ENCODE measurements at places on chromosomes 16 and 17.

DNA sequence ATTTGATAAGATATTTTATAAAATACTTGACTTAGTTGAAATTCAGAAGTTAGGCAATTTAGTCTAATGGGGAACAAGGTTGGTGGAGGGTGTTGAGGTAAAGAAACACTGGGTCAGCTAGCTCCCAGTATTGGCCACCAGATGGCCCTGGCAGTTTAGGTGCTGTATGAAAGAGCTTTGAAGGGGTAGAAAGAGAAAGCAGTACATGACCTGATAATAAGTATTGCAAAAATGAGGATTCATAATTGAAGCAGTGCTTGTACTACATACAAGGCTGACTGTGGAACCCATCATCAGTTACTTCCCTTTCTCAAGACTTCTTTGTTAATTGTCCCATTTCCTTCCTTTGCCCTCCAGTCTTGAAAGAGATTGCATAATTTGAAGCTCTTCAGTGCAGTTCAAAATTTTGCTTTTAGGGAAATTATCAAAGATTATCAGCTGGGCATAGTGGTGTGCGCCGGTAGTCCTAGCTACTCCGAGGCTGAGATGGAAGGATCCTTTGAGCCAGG is 29.4 kb downstream of the TANC2 start:
- H3K36me3 ChIP-seq: no peaks in the 10 kb centered on the region
- no peak overlapping the region for H3K4me3 ChIP-seq
- H3K27ac ChIP-seq: no peak overlapping the region
- DNase-seq: no peak
- peaks cover 10% of the 10 kb centered on the region for H3K4me1 ChIP-seq
- no peaks in the 10 kb centered on the region for H3K27me3 ChIP-seq

- no peak for DNase-seq
- H3K27ac ChIP-seq: peak overlapping the region; percentile 67
- no peak overlapping the region for H3K4me3 ChIP-seq
- H3K4me1 ChIP-seq: no peaks in the 10 kb centered on the region
- no peaks in the 10 kb centered on the region for H3K27me3 ChIP-seq
These were observed 40.8 kb upstream of the VPS4A start for GRCh38 chr16:69270395-69270794.

DNA sequence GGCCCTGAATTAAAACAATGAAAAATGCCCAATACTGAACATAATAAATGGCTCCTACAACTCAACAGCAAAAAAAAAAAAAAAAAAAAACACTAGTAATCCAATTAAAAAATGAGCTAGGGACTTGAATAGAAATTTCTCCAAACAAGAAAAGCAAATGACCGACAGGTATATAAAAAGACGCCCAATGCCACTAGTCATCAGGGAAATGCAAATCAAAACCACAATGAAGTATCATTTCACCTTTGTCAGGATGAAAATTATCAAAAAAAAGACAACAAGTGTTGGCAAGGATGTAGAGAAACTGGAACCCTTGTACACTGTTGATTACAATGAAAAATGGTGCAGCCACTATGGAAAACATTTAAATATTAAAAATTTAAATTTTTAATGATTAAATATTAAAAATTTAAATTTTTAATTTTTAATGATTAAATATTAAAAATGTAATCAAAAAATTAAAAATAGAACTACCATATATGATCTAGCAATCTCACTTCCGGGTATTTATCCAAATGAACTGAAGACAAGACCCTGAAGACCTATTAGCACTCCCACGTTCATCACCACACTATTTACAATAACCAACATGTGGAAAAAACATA is 28.1 kb downstream of the BBS2 start:
- H3K27me3 ChIP-seq: no peaks in the 10 kb centered on the region
- H3K36me3 ChIP-seq: peaks cover 31% of the 10 kb centered on the region
- H3K27ac ChIP-seq: peak overlapping the region; percentile 4
- H3K4me1 ChIP-seq: peaks cover 5% of the 10 kb centered on the region
- no peak overlapping the region for H3K4me3 ChIP-seq

GRCh38 chr17:81251709-81252301 is 12.7 kb downstream of the NDUFAF8 start:
- H3K36me3 ChIP-seq: peaks cover 36% of the 10 kb centered on the region
- H3K27ac ChIP-seq: peak overlapping the region; percentile 83
- peaks cover 14% of the 10 kb centered on the region for H3K4me1 ChIP-seq

- no peak overlapping the region for H3K4me3 ChIP-seq
- no peak for DNase-seq
- peaks cover 9% of the 10 kb centered on the region for H3K36me3 ChIP-seq
- no peak overlapping the region for H3K27ac ChIP-seq
- H3K27me3 ChIP-seq: no peaks in the 10 kb centered on the region
These were observed 183.0 kb downstream of the PHKB start for GRCh38 chr16:47644166-47644565.

- no peak overlapping the region for H3K4me3 ChIP-seq
- no peak for DNase-seq
- H3K36me3 ChIP-seq: peaks cover 55% of the 10 kb centered on the region
- H3K4me1 ChIP-seq: peaks cover 10% of the 10 kb centered on the region
- no peak overlapping the region for H3K27ac ChIP-seq
These were observed 22.5 kb downstream of the VPS53 start for GRCh38 chr17:692116-692515.

- H3K4me3 ChIP-seq: no peak overlapping the region
- H3K27me3 ChIP-seq: no peaks in the 10 kb centered on the region
- no peaks in the 10 kb centered on the region for H3K36me3 ChIP-seq
- H3K4me1 ChIP-seq: no peaks in the 10 kb centered on the region
- DNase-seq: no peak
- no peak overlapping the region for H3K27ac ChIP-seq
These were observed 126.5 kb downstream of the WWOX start for GRCh38 chr16:78225919-78226318.

DNA sequence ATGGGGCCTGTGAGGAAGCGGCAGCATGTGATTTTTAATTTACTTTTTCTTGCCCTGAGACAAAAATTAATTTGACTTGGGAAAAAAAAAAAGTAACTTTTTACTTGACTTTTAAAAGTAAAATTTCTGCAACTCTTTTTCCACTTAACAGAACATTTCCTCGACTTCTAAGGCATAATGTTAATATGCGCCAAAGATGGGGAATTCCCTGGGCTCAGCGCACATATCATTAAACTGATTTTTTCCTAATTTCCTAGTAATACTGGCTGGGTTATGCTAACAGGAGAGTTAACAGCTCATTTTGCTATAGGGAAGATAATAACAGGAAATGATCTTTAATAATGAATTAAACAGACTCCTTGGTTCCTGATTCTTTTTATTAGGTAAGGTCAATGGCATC is 120.6 kb upstream of the CDH5 start:
- no peaks in the 10 kb centered on the region for H3K36me3 ChIP-seq
- no peak overlapping the region for H3K4me3 ChIP-seq
- H3K4me1 ChIP-seq: no peaks in the 10 kb centered on the region
- no peak for DNase-seq

- peaks cover 21% of the 10 kb centered on the region for H3K36me3 ChIP-seq
- H3K4me3 ChIP-seq: no peak overlapping the region
- DNase-seq: no peak
- H3K4me1 ChIP-seq: peaks cover 49% of the 10 kb centered on the region
These were observed 11.3 kb upstream of the GSE1 start for GRCh38 chr16:85601730-85602401.

DNA sequence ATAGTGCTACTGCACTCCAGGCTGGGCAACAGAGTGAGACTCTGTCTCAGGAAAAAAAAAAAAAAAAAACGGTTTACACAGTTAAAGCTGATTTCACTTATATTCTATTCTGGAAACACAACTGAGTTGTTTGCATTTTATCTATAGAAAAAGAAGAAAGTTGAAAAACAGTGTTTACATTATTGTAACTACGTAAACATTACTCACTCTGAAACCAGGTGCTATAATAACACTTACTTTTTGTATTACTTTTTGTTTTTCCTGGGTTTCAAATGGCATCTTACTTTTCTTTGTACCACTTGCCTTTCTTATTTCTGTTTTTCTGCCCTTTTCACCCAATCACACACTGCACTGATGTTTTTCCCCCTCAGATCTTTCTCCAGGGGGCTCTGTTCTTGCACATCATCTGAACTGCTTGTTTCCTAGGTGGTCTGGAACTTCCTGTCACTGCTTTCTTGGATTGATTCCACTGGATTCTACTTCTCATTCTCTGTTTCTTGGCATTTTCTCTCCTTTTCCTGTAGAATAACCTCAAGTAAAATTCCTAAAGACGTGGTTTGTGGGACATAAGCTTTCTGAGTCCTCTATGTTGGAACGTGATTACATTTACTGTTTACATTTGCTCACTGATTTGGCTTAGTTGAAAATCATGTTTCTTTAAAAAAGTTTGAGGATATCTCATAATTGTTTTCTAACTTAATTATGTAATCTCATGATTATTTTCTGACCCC is 142.1 kb downstream of the HS3ST3B1 start:
- DNase-seq: no peak
- peaks cover 18% of the 10 kb centered on the region for H3K27me3 ChIP-seq
- H3K4me1 ChIP-seq: peaks cover 3% of the 10 kb centered on the region
- H3K27ac ChIP-seq: no peak overlapping the region
- H3K4me3 ChIP-seq: no peak overlapping the region
- H3K36me3 ChIP-seq: peaks cover 2% of the 10 kb centered on the region

GRCh38 chr17:79141578-79142355 is 67.1 kb downstream of the ENGASE start:
- no peak overlapping the region for H3K27ac ChIP-seq
- DNase-seq: no peak
- H3K27me3 ChIP-seq: peaks cover 8% of the 10 kb centered on the region

All from effector memory CD8-positive, alpha-beta T cell (primary cell).